T-helper 2 cell treated with Interferon-gamma antibody and Interleukin-4, amounts not matched to agents 5 μg/mL and 100 μg/mL, for 36 hours (primary cell): ENCODE measurements at places on chromosomes 2 and 18.

- no peak for DNase-seq
Observed at GRCh38 chr2:101146535-101146934, 4.6 kb downstream of the TBC1D8 start.

- no peak for DNase-seq
Observed at GRCh38 chr2:105615305-105615704, 129.4 kb upstream of the NCK2 start.

DNA sequence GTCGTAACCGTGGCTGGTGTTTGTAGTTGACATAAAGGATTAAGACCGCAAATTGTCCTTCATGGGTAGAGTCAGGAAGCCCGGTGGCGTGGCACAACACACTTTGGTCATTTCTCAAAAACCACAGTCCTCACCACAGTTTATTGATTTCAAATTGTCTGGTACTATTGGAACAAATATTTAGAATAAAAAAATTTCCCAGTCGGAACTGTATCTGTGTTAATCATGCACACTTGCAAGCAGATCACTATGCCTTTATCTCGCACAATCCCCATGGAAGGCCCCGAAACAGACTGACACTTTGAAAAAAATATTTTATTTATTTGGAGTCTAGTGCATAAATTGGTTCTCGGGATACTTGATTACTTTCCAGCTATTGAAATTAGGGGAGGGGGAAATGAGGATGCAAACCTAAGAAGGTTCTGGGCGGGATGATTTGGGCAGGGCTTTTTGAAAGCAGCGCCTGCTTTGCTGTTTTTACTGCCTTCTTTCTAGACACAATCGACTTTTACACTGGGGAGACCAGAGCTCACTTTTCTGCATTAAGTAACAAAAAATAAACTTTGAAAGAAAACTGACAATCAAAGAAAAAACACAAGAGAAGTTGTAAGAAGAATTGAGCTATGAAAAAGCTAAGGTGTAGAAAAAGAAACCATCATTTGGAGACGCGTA is 15.4 kb upstream of the HOXD1 start:
- no peak for DNase-seq

DNA sequence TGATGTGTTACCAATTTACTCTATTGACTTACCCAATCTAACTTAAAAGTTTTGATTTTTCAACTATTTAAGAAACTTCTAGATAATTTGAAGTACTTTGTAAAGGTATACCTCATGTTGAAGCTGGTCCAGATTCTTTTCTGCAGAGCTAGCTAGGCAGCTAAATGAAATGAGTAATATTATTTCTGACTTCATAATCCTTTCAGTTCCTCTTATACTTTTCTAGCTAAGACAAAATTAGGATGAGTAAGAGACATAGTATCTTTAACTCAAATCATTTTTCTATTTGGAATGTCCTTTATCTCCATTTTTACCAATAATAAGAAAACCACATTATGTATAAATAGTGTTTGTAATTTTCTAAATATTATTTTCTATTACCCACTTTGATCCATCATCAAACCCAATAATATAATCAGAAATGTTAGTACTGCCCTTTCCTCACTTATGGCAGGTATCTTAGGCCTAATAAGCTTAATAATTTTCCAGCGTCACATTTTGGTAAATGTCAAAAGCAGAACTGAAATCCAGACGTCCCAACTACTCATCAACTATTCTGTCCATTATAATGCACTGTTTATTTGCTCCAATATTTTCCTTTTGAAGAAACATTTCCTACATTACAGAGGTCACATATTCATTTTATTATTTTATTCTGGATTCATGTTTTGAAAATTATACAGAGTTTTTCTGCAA is 456.6 kb downstream of the THSD7B start:
- no peak for DNase-seq

DNA sequence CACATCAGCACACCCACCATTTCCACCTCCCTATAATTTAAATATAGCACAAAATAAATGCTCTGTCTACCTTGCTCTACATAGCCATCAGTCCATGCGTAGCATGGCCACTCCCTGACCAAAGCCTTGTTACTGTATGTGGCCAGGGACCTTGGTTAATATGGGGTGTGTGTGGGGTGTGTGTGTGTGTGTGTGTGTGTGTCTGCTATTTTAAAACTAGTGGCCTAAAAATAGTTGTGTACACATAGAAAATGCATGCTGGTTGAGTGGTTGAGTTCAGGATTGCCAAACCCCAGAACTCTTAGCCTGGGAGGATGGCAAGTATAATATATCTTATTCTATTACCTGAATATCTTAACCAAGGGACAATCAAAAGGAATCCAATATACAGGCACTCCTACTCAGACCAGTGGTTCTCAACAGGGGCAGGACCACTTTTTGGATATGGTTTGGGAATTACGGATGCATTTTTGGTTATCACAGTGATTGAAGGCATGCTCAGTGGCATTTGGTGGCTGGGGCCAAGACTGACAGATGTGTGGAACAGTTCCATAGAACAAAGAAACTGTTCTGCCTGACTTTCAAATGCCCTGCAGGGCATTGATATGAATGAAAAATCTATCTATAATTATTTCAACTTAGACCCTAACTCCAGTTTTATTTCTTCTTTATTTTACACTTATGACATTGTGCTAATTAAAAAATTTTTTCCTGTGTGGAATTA is 72.3 kb upstream of the PSME4 start:
- DNase-seq: no peak

- DNase-seq: no peak
Observed at GRCh38 chr2:71716697-71717624, 263.6 kb downstream of the DYSF start.

- no peak for DNase-seq
Observed at GRCh38 chr2:133324150-133324561, 244.1 kb downstream of the NCKAP5 start.

GRCh38 chr18:61731693-61732376 is 161.0 kb downstream of the RNF152 start:
- DNase-seq: no peak

GRCh38 chr2:211512806-211513205 is 956.4 kb downstream of the CPS1 start:
- DNase-seq: no peak

- no peak for DNase-seq
Observed at GRCh38 chr2:155357172-155357571, 658.7 kb downstream of the KCNJ3 start.

DNA sequence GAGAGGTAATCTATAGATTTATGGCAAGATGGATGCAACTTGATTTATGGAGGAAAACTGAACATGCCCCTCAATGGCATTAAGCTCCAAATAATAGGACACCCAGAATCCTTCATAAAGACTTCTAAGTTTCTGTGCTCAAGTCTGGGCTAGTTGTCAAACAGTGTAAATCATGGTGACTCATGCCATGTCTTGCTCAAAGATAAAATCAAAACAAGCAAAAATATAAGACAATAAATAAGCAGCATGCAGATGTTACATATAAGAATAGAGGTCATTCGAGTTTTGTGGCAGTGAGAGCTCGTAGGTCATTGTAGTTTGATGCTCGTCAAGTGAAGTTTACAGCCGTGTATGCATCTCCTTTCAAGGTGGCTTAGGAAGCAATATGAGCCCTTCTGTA is 403.2 kb downstream of the THSD7B start:
- no peak for DNase-seq

- DNase-seq: no peak
Observed at GRCh38 chr2:239950144-239951128, 74.7 kb downstream of the NDUFA10 start.

GRCh38 chr2:212532585-212532984 is 6.0 kb downstream of the ERBB4 start:
- no peak for DNase-seq

- no peak for DNase-seq
Observed at GRCh38 chr2:60100034-60100433, 453.4 kb downstream of the BCL11A start.

- no peak for DNase-seq
Observed at GRCh38 chr18:21901423-21901945, 160.9 kb downstream of the MIB1 start.

GRCh38 chr2:88057437-88057844 is 1.9 kb upstream of the KRCC1 start:
- DNase-seq: no peak

- no peak for DNase-seq
Observed at GRCh38 chr2:14358339-14358738, 274.2 kb upstream of the LRATD1 start.

GRCh38 chr2:222582928-222583327 is 73.0 kb downstream of the FARSB start:
- DNase-seq: no peak

GRCh38 chr2:17166506-17166905 is 351.7 kb downstream of the RAD51AP2 start:
- DNase-seq: no peak

DNA sequence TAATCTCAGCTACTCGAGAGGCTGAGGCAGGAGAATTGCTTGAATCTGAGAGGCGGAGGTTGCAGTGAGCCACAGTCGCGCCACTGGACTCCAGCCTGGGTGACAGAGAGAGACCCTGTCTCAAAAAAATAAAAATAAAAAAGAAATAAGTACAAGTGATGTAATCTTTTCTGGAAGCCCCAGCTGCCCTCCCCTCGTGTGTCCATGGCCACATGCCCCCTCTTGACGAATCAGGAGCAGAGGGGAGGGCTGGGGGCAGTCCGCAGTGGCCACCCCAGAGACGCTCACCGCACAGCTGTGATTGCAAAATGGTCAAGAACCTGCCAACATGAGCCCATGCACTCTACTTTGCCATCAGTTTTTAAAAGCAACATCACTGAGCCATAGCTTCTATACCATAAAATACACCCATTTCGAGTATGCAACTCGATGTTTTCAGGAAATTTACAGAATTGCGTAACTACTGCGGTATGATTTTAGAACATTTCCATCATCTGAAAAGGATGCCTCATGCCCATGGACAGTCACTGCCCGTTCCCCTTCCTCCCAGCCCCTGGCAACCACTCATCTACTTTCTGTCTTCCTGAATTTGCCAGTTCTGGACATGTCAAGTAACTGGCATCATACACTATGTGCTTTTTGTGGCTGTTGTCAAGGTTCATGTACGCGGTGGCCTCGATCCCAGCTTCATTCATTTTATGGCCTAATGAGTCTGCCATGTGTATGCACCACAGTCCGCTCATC is 88.1 kb downstream of the NDUFA10 start:
- DNase-seq: no peak

DNA sequence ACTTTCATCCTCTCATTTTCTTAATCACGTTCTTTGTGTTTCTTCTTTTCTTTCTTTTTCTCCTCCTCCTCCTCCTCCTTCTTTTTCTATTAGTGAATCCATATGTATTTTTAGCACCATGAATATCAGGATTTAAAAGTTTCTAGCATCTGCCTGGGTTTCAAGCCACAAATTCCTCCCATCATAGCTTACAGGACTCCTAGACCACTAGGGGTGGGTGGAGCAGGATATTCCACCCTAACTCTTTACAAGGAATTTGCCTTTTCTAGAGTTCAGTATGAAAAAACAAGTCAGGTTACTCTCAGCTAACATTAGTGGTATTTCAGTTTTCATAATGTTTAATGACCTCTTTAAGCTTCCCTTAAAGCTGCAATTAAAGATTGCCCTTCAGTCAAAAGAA is 19.1 kb upstream of the LRRTM1 start:
- no peak for DNase-seq

DNA sequence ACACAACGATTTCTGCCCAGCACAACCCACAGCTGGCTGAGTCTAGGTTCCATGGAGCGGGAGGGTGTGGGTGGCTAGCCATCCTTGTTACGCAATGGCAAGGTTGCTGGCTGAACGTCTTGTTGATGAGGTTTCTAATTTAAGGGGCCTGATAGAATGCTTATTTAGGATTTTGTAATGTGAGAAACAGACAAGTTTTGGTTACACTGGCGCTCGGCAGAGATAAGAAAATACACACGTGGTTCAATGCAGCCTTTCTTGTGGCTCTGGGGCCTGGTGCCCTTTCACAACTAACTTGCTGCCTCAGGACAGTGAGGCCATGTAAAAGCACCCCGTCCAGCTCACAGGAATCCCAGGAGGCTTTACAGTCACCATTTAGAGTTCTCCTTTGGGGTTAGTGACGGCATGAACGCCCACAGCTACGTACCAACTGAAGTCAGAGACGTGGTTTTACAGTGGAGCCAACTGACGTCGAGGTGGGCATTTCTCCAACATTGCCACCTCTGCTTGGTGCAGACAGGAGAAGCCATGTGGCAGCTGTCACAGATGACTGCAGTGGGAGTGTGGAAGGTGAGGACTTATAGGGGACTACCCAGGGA is 29.7 kb upstream of the PIEZO2 start:
- DNase-seq: no peak

DNA sequence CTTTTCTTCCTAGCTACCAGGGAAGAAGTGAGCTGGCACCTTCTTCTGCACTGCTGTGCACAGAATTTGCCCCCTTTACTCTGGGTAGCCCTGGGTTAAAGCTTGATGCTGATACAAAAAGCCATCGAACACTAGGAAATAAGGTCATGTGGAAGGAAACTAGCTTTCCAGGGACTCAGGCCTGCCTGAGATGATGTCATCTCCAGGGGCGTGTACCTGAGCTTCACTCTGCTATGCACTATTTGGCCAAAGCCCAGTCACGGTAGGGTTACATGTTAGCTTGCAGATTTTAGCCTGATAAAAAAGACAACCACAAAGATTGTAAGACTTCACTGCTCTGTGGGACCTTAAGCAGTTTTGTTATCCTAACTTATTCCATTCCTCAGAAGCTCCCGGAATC is 20.4 kb downstream of the EDAR start:
- no peak for DNase-seq

DNA sequence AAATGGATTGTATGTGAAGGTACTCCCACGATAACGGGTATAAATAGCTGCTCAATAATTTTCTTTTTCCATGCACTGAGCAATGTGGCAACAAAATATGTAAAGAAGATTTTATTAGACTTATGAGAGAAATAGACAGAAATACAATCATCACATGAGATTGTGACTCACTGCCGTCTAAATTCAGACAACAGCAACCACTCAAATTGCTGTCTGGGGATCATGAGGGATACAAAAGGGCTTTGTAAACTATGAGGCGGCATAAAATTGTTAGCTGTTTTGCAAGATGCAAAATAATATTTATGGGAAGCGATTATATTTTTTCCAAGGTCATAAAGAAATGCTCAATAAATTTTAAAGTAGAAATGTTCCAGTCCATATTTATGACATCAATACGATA is 259.1 kb upstream of the AGAP1 start:
- no peak for DNase-seq
